D721Med (cell line): ENCODE measurements at places on chromosomes 5 and 9.

DNA sequence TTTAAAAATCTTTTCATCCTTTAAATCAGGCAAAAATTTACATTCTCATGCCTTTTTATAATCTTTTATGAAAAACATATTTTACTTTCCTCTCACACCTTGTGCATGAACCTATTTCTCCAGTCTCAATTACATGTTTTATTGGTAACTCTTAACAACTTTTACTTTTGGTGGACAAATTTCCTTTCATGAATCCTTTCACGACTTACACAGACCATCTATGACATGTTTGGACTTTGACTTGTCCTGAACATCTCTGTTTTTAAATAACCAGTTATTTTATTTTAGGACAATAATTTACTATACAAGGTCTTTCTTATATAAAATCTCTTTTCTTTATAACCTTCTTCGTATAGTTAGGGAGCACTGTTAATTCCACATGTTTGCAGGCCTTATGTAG lies 26.5 kb upstream of the MTMR12 start:
- DNase-seq: no peak

- no peak for DNase-seq
Observed at GRCh38 chr5:143343042-143343441, 60.4 kb downstream of the NR3C1 start.

GRCh38 chr5:139376364-139376763 lies 6.7 kb downstream of the SLC23A1 start:
- no peak for DNase-seq

- DNase-seq: no peak
Observed at GRCh38 chr9:18549772-18550171, 75.8 kb downstream of the ADAMTSL1 start.

GRCh38 chr9:114065304-114065703 lies 12.8 kb downstream of the AMBP start:
- DNase-seq: no peak
